GM18507 (cell line): ENCODE measurements at places on chromosomes 7 and 10.

GRCh38 chr10:127577376-127578258 lies 28.5 kb downstream of the NPS start:
- DNase-seq = no peak

GRCh38 chr7:94012746-94013145 lies 8.6 kb upstream of the BET1 start:
- no peak for DNase-seq

- DNase-seq = no peak
Measured at GRCh38 chr7:151317936-151318335, 23.7 kb upstream of the NUB1 start.

GRCh38 chr7:74271742-74272141 lies 17.5 kb upstream of the CLIP2 start:
- no peak for DNase-seq

DNA sequence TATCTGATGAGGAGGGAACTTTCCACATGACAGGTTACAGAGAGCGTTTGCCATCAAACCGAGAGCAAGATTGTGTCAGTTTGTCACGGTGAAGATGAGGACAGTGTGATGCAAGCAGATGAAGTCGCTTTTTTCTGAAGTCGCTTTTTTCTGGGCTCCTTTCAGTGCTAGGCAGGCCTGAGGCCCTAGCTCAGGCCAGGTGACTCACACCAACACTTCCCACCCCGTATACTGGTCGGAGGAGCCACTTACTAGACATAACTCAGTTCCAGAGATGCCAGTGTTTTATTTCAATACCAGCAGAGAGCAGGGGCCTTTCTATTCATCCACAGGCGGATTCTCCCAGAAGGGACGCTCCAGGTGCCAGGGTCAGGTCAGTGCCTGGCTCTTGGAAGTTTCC lies 58.9 kb downstream of the SFMBT2 start:
- no peak for DNase-seq

DNA sequence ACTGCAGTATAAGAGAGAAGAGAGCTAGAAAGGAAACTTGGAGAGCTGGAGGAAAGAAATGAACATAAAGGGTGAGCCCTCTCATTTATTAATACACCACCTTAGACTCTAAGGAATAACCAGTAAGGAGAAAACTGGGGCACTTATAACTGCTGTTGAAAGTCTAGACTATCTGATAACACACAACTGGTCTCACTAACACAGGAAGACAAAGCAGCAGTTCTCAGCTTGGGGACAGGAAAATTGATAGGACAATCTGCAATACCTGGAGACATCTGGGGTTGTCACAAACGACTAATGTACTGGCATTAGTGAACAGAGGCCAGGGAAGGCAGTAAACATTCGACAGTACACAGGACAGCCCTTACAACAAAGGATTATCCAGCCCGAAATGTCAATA lies 6.8 kb downstream of the ELMO1 start:
- DNase-seq = no peak

GRCh38 chr7:99189222-99189621 lies 18.7 kb downstream of the KPNA7 start:
- no peak for DNase-seq

- DNase-seq = no peak
Measured at GRCh38 chr10:108787932-108788331, 1135.4 kb downstream of the XPNPEP1 start.

- DNase-seq = no peak
Measured at GRCh38 chr10:84822931-84823630, 494.7 kb downstream of the CCSER2 start.

DNA sequence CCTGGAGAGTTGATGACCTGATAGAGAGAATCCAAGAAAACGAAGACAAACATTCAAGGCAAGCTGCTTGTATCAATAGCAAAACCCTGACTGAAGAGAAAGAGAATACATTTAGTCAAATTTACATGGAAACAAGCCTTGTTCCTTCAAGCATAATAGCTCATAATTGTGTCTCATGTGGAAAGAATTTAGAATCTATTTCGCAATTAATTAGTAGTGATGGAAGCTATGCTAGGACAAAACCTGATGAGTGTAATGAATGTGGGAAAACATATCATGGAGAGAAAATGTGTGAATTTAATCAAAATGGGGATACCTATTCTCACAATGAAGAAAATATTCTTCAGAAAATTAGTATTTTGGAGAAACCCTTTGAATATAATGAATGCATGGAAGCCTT lies 18.0 kb downstream of the RBAK start:
- DNase-seq = no peak

DNA sequence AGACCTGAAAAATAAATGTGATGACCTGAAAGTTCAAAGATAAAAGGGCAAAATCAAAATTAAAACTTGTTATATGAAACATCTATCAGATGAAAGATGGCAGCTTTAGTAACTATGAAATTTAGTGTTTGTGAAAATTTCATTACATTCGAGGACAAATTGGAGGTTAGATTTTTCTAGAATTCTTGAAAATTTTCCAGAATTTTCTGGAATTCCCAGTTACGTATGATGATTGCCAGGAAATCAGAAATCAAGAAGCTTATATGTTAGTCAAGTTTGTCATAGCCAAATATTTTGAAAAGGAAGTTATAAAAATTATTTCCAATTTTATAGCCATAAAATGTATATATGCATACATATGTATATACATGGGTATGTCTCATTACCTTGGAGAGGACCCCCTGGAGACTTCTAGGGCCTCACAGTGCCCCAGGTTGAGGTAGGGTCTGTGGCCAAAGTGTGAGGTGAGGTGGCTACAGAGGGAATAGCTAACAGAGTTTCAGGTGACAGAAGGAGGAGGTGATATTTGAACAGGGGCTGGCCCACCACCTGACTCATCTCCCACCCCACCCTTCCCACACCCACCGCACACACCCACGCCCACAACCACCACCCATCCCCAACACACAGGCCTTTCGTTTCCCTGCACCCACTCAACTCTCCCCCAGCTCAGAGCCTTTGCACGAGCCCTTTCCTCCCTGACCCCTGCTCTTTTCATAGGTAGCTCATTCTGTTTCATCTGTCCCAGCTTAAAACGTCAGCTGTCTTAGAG lies 21.5 kb downstream of the C10orf105 start:
- DNase-seq = peak; percentile 48

DNA sequence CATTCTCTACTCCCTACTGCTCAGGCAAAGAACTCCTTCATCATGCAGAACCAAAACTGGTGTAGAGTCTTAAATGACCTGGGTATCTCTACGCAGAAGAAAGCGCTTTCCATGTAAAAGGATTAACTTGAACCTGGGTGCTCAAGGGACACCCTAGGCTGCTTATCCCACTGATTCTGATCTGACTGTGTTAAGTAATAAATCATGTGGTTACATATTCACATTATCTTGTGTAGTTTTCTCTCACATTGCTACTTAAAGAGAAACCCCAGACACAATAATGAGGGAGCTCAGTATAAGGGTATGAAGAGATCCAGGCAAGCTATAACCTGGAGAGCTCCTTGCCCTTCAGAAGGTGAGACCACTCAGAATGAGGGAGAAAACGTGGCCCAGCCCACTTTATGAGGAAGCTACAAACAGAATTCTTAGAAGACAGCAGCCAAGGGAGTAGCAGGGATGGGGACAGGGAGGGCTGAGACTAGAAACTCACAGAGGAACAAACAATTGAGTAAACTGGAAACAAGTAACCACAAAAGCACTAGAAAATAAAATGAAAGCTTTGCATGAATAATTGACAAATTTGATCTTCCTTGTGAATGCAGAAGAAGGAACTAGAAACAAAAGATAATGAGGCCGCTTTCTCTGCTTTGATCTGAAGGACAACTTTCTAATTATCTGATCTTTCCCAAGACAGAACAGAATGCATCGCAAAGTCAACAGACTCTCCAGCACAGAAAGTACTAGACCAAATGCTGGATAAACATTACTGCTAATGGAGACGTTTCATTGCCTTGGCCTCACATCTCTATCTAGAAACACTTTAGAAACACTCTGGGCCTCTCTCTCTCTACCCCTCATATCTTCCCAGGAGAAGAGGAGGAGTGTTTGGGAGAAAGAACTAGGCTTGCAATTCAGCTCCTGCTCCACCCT lies 76.1 kb downstream of the LRRC17 start:
- no peak for DNase-seq

- DNase-seq = no peak
Measured at GRCh38 chr7:137936509-137937201, 65.2 kb downstream of the CREB3L2 start.

DNA sequence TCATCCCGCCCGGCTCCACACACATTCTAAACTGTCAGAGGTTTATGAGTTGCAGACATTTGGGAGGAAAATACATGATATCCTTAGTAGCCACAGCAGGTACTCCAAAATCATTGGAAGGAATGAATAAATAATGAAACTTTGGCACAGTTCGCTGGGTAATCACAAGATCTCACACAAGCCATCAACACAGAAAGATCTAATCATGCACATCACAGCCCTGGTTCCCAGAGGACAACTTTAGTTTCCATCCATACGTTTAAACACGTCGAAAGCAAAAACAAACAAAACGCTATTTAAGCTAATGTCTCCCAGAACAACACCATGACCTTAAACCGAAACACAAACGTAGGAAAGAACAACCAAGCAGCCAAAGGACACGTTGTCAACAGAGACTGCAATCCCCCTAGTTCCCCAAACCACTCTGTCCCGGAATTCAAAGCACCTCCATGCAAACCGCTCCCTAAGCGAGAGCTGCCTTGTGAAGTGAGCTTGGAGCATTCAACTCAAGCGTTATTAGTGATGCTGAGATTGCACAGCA lies 12.3 kb downstream of the SVIL start:
- no peak for DNase-seq

- no peak for DNase-seq
Measured at GRCh38 chr10:23069019-23069815, 26.2 kb upstream of the MSRB2 start.
